ENCODE measurements at places on chromosomes 6 and 20.

DNA sequence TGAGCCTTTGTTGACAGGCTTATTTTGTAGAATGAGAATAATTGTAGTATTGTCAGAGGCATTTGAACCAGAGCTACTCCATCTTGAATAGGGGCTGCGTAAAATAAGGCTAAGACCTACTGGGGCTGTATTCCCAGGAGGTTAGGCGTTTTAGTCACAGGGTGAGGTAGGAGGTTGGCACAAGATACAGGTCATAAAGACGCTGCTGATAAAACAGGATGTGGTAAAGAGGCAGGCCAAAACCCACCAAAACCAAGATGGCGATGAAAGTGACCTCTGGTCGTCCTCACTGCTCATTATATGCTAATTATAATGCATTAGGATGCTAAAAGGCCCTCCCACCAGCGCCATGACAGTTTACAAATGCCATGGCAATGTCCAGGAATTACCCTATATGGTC, 82.7 kb downstream of the PFDN4 start:
- DNase-seq, result no peak

DNA sequence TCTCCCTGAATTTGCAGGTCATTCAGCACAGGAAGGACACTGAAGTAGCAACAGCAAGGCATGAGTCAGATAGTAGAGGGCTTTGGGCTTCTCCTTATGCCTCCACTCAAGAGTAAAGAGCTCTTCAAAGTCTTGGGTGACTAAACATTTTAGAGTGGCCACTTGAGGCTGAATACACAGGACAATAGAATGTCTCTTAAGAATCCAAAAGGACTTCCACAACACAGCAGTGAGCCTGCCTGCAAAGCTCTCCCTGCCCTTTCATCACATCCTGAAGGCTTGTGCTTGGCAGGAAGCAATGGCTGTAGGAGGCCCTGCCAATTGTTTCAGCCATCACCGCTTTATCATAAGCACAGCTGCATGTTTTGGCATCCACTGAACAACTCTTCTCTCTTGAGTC, 36.8 kb downstream of the FOXQ1 start:
- no peak for DNase-seq

GRCh38 chr6:52754443-52754842, 8.8 kb downstream of the GSTA2 start:
- DNase-seq, result no peak

GRCh38 chr6:141050471-141050870, 1082.3 kb upstream of the GJE1 start:
- no peak for DNase-seq

GRCh38 chr6:2961506-2961905, 9.9 kb downstream of the SERPINB6 start:
- DNase-seq, result no peak
